Hematopoietic multipotent progenitor cell treated with erythropoietin and hydrocortisone succinate and interleukin-3 and kit ligand, for 6 days (in vitro differentiated cells): ENCODE measurements at places on chromosomes 1 and 21.

- no peak for DNase-seq
Observed at GRCh38 chr1:169836198-169836597, 41.5 kb upstream of the METTL18 start.

GRCh38 chr21:29376556-29376955 lies 77.8 kb downstream of the BACH1 start:
- peak; percentile 86 for DNase-seq

DNA sequence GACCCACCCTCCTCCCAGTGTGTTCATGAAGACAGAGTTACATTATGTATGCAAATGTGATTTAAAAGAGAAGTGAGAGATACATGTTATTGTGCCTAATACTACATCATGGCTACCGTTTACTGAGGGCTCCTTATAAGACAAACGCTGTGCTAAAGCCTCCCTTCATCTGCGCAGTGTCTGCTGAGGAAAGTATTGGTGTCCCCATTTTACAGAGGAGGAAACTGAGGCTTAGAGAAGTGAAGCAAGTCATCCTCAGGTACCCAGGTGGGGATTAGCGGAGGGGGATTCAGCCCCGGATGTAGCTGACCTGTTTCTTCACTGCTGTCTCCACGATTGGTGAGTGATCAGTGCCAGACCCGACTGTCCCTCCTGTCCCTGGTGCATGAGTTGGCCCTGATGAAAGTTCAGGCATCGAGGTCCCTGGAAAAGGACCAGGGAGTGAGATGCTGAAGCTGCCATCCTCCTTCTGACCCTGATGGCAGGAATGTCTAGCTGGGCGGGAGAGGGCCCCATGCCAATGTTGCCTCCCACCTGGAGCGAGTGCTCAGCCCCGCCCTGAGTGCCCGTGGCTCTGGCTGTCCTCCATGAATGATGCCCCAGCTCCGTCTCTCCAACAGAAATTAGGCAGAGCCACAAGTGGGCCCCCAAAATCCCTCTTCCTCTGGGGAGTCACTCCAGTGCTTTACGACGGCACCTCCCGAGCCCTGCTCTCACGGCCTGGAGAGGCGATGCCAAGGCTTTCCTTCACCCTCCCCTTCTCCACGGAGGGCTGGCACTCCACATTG lies 204.7 kb downstream of the KAZN start:
- DNase-seq = no peak

DNA sequence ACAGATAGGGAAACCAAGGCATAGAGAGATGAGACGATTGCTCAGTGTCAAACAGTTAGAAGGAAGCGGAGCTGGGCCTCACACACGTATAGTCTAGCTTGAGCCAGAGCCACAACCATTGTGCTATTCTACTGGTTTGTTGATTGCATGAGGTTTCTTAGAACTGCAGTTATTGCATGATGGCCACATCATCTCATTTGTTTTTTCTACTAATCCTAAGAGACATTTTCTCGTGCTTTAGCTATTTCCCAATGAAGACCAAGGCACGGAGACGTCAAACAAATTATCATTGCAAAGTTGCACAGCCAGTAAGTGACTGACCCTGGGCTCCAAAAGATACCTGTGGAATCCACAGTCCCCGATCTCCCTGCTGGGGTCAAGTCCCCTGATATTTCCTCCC lies 25.1 kb upstream of the ZNF362 start:
- DNase-seq = no peak

DNA sequence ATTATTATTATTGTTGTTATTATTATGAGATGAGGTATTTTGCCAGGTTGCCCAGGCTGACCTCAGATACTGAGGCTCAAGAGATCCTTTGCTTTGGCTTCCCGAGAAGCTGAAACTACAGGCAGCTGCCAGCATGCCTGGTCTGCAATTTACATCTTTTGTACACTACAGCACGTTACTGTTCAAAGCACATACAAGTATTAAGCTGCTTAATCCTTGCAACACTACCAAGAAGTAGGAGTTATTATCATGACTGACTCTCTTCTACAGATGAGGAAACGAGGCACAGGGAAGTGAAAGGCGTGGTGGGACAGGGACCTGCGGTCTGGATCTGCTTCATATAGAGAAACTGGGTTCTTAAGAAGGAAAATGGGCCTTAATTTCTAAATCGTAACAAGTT lies 11.6 kb downstream of the ERG start:
- DNase-seq = peak; percentile 33
